Lower leg skin (tissue), 4 donors: ENCODE measurements at places on chromosomes 1 and 21. TPM values are rescaled to one million over a fixed set of nuclear protein-coding genes. Genes with fewer than 3 reads are reported as not detected.

The NFYC gene
- 94.4 TPM for total RNA-seq

The CLCNKA gene
- not detected for total RNA-seq

The LRP8 gene
- 4.0 TPM for total RNA-seq

The LCE2B gene
- 2,792 TPM for total RNA-seq

GRCh38 chr1:13554798-13555197, 28.8 kb upstream of the PDPN start:
- DNase-seq, result no peak

- DNase-seq, result no peak
Observed at GRCh38 chr1:89201106-89201794, 2.5 kb upstream of the GBP4 start.

DNA sequence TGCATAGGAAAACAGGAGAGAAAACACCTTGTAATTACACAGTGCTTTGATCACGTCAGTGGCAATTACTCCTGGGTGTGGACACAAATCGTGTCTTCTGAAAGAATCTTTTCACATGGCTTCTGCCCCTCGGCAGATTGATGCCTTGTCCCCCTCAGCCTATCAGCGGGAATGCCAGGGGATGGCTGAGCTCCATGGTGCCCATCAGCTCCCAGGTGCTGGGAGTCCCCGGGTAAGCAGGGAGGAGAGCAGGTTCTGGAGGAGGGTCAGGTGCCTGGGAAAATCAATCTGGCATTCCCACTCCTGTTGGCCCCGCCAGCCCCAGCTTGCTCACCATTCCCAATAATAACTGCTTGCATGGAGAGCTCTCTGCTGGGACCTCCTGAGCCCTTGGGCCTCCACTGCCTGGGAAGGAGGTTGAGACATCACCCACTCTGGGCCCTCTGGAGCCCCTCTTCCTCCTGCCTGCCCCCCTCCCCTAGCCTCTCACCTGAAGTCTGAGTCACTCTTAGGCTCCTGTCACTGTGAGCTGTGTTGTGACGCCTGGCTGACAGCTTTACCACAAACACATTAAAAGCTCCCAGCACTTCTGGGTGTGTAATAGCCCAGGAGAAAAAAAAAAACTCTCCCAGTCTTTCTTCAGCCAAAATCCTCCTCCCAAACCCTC, 4.9 kb downstream of the CAMK2N1 start:
- no peak for DNase-seq

GRCh38 chr1:89605692-89606091, 27.2 kb upstream of the LRRC8C start:
- DNase-seq, result no peak

- DNase-seq, result no peak
Observed at GRCh38 chr1:2967881-2968280, 53.4 kb upstream of the ACTRT2 start.

- no peak for DNase-seq
Observed at GRCh38 chr1:166197141-166197540, 30.3 kb upstream of the FAM78B start.

DNA sequence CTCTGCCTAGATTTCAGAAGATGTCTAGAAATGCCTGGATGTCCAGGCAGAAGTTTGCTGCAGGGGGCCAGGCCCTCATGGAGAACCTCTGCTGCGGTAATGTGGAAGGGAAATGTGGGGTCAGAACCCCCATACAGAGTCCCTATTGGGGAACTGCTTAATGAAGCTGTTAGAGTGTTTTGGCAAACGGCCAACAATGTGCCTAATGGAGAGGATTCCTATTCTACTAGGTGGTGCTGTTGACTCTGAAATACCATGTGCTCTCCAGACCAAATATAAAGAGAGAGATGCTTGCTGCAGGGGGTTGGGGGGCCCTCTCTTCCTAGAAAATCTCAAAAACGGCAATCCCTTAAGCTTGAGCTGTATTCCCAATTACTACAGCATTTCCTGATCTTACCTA, 57.1 kb upstream of the DR1 start:
- DNase-seq, result no peak

DNA sequence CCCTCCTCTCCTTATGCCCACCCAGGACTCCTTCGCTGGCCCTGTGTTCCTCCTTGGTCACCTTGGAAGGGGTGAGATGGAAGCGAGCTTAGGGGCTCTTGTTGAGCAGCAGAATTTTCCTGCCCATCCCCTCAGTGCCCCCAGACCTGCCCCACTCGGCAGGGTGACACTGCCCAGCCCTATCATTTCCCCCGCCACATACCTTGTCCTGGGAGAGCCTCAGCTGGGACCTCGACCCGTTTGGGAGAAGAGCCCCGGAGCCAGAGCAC, 1.4 kb upstream of the FNDC5 start:
- peak; percentile 58 for DNase-seq

DNA sequence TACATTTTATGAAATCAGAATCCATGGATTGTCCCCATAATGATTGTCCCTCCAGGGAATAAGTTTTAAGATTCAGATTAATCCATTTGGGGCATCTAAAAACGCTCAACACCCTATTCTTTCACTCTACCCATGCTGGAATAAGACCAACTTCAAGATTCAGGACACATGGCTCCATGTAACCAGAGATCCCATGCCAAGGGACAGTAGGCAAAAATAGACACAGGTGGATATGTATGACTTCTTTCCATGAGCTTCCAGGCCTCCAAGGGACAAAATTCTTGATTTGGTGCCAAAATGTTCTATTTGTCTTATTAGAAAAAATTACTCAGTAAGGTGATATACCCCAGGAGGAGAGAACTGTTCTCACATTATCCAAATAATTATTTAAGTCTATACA, 178.8 kb downstream of the NRIP1 start:
- no peak for DNase-seq

DNA sequence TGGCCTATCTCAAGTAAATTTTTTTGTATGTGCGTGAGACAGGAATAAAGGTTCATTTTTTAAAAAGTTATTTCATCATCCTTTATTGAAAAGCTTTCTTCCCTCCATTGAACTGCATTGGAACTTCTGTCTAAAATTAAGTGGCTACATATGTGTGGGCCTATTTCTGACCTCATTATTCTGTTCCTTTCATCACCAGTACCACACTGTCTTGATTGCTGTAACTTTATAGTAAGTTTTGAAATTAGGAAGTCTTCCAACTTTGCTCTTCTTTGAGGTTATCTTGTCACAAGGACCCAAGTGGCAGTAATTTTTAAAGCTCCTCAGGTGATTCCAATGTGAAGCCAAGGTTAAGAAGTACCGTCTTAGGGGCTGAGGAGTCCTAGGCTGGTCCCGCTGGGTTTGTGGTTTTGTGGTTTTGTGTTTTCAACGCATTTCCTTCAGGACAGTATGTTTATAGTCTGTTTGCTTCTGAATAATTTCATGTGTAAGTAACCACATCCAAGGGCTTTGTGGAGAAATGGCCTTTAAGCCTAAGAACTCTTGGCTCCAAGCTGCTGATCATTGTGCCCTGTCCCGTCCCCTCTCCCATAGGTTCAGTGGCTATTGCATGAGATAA, 12.4 kb upstream of the SCAF4 start:
- no peak for DNase-seq

DNA sequence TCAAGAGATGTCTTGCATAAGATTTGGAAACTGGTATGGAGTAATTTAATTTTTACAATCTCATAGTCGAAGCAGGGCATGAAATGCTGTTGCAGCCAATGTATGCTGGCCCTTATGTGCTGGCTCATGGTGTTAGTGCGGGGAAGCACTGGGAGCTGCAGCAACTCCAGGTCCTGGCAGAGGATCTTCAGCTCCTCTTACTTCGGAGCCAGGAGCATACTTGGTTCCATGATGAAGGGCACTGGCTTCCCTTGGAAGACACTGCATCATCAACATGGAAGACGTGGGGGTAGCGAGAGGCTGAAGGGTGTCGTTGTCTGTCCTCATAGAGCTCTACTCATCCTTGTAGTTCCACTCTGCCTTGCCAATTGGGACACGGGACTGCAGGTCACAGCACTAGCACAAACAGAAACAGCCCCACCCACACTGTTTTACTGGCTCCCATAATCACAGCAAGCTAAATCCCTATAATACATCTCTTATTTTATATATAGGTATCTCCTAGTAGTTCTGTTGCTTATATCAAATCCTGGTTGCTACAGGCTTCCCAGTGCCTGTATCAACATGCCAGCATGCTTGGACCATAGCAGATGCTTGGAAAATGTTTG, 22.4 kb downstream of the PLA2G2D start:
- DNase-seq, result no peak

GRCh38 chr1:212514056-212514614, 81.4 kb downstream of the NENF start:
- no peak for DNase-seq

The SELENOF gene
- total RNA-seq, result 92.4 TPM

The EYA3 gene
- total RNA-seq, result 16.9 TPM

GRCh38 chr1:26021647-26022403, at the start of gene EXTL1:
TSS of gene EXTL1 (plus strand) at chr1:26021775. CDS start at chr1:26022647, 872 bp downstream.
- DNase-seq, result no peak

DNA sequence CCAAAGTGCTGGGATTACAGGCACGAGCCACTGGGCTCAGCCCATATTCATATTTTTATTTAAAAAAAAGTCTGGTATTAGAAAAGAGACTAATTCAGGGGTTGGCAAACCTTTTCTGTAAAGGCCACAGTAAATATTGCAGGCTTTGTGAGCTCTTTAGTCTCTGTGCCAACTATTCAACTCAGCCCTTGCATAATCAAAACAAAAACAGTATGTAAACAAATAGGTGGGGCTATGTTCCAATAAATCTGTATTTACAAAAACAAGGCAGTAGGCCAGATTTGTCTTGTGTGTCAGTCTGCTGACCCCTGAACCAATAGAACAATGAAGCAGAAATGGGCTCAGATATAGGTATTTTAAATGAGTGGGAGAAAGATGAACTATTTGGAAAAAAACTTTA, 49.3 kb downstream of the CDC42BPA start:
- DNase-seq, result no peak

The S100A7A gene
- total RNA-seq, result not detected

The GBP1 gene
- 14.0 TPM for total RNA-seq

The ITLN1 gene
- not detected for total RNA-seq

GRCh38 chr1:158371188-158371953, 17.7 kb downstream of the CD1E start:
- no peak for DNase-seq

GRCh38 chr1:183778045-183778444, 26.9 kb upstream of the RGL1 start:
- no peak for DNase-seq
